Mucosa of descending colon (tissue), 3 donors: ENCODE measurements at places on chromosomes 5 and 9. TPM values are rescaled to one million over a fixed set of nuclear protein-coding genes. Genes with fewer than 3 reads are reported as not detected.

The CD274 gene
- total RNA-seq: 5.4 TPM

DNA sequence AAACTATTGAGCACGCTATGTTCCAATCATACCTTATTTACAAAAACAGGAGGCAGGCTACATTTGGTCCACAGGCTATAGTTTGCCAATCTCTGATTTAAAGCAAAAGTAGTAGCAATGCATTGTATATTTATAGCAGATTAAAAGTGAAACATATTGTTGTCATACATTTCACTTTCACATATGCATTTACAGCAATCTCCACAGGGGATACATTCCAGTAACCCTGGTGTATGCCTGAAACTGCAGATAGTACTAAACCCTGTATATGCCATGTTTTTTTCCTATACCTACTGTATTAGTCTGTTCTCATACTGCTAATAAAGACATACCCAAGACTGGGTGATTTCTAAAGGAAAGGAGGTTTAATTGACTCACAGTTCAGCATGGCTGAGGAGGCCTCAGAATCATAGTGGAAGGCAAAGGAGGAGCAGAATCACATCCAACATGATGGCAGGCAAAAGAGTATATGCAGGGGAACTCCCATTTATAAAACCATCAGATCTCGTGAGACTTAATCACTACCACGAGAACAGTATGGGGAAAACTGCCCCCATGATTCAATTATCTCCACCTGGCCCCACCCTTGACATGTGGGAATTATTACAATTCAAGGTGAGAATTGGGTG, 5.9 kb upstream of the CSF1R start:
- DNase-seq: no peak

GRCh38 chr9:26271495-26272122, 593.4 kb upstream of the TUSC1 start:
- DNase-seq: no peak

DNA sequence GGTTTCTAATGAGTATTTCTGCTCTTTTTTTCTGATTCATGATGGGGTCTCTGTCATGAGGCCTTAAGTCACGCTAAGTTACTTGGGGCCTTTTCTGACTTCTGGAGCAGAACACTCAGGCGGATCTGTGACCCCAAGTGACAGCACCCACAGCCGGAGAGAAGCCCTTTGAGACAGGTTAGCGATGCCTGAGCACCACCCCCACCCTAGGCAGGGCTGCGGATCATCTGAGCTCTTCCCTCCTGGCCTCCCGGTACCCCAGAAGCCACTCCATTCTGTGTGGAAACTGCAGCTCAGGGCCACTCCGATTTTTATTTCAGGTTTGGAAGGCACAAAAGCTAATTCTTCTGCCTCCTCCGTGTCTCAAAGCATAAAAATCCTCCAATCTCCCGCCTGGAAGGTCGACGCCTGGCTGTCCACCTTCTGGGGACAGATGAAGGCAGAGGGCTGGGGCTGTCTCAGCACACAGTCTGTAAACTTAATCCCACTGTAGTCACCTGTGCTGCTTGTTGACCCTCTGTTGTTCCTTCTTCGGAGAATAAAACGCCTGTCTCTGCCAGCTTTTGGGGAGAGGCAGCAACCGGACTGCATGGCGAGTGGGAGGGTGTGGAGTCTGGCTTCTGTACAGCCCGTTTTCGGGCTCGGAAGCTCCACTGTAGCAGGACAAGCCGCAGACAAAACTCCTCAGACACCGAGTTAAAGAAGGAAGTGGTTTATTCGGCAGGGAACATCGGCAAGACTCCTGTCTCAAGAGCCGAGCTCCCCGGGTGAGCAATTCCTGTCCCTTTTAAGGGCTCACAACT, 88.8 kb downstream of the SPRY4 start:
- no peak for DNase-seq

DNA sequence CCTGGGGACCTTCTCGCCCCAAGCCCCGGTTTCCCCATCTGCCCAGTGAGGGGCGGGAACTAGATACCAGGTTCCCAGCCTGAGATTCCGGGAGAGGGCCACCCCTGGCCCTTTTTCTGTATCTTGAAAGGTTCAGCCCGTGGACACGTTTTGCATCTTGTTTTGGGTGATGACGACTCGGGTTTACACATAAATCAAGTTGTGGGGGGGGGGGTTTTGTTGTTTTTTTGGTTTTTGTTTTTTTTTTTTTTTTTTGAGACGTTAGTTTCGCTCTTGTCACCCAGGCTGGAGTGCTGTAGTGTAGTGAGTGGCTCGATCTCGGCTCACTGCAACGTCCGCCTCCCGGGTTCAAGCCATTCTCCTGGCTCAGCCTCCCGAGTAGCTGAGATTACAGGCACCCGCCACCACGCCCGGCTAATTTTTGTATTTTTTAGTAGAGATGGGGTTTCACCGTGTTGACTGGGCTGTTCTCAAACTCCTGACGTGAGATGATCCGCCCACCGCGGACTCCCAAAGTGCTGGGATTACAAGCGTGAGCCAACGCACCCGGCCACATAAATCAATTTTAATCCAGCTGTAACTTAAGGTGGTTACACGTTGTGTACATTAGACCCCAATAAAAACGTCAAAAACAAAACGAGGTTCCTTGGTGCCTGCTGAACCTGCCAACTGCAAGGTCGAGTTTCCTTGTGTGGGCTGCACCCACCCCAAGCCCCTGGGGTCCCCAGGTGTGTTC, 1.1 kb upstream of the BRD3 start:
- DNase-seq: peak; percentile 40

GRCh38 chr5:165521816-165522610, 2016.6 kb downstream of the MAT2B start:
- DNase-seq: no peak
